Left ventricle myocardium inferior (tissue), 1 donor: ENCODE measurements at places on chromosomes 11 and 22. TPM values are rescaled to one million over a fixed set of nuclear protein-coding genes. Genes with fewer than 3 reads are reported as not detected.

DNA sequence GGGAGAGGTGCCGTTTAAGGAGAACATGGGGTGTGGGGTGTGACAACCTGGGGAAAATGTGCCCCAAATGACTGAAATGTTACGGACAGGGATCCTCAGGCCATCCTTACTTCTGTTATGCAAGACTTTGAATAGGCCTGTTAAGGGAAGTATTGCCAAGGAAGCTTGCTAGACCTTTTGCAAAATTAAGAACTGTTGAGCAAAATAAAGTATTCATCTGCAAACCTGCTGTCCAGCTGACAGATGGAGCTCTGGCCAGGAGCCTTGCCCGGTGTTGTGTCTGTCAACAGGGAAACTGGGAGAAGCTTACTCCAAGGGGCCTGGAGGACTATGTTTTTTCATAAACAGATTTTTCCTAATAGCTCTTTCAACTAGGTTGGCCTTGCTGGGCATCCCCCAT lies 48.0 kb downstream of the FAT3 start:
- H3K4me3 ChIP-seq: no peak overlapping the region
- no peaks in the 10 kb centered on the region for H3K4me1 ChIP-seq
- DNase-seq: no peak
- H3K27me3 ChIP-seq: no peaks in the 10 kb centered on the region
- H3K36me3 ChIP-seq: no peaks in the 10 kb centered on the region

- no peak for DNase-seq
- H3K27ac ChIP-seq: peak overlapping the region; percentile 69
- H3K4me3 ChIP-seq: peak overlapping the region; percentile 91
- no peaks in the 10 kb centered on the region for H3K36me3 ChIP-seq
- peaks cover 25% of the 10 kb centered on the region for H3K27me3 ChIP-seq
Observed at GRCh38 chr11:47979378-47980087, 826 bp upstream of the PTPRJ start.

- no peak overlapping the region for H3K4me3 ChIP-seq
- no peak overlapping the region for H3K27ac ChIP-seq
- no peaks in the 10 kb centered on the region for H3K27me3 ChIP-seq
- no peaks in the 10 kb centered on the region for H3K36me3 ChIP-seq
- no peak for DNase-seq
Observed at GRCh38 chr11:12280838-12281565, 96.4 kb upstream of the PARVA start.

- peaks cover 4% of the 10 kb centered on the region for H3K4me1 ChIP-seq
- no peak overlapping the region for H3K4me3 ChIP-seq
- H3K27ac ChIP-seq: peak overlapping the region; percentile 60
- H3K36me3 ChIP-seq: peaks cover 64% of the 10 kb centered on the region
Observed at GRCh38 chr11:108278546-108278945, 55.7 kb downstream of the ATM start.

DNA sequence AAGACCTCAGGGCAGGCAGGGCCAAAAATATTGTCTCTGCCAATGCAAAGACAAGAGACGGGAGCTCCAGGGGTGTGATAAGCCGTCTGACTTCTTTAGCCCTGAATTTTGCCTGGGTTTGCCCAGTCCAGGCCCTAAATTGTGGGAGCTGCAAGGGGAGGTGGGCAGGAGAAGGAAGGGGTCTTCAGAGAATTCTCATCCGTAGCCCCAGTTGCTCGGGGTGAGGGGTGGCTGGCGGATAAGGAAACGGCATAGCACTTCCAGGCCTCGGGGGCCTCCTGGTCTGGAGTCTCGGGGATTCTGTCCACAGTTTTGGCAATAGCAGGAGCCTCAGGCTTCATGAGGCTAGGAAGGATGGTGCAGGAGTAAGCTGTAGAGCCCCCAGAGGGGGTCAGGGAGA lies 7.4 kb downstream of the CD5 start:
- DNase-seq: no peak
- H3K4me3 ChIP-seq: no peak overlapping the region
- no peaks in the 10 kb centered on the region for H3K27me3 ChIP-seq
- H3K27ac ChIP-seq: no peak overlapping the region

GRCh38 chr11:36123336-36124101 lies 165.7 kb downstream of the COMMD9 start:
- H3K36me3 ChIP-seq: no peaks in the 10 kb centered on the region
- no peak overlapping the region for H3K4me3 ChIP-seq
- DNase-seq: no peak
- H3K4me1 ChIP-seq: no peaks in the 10 kb centered on the region

GRCh38 chr11:70415642-70416395 lies 17.5 kb downstream of the CTTN start:
- DNase-seq: no peak
- H3K27me3 ChIP-seq: no peaks in the 10 kb centered on the region
- peaks cover 99% of the 10 kb centered on the region for H3K36me3 ChIP-seq
- no peak overlapping the region for H3K4me3 ChIP-seq
- H3K4me1 ChIP-seq: peaks cover 14% of the 10 kb centered on the region

DNA sequence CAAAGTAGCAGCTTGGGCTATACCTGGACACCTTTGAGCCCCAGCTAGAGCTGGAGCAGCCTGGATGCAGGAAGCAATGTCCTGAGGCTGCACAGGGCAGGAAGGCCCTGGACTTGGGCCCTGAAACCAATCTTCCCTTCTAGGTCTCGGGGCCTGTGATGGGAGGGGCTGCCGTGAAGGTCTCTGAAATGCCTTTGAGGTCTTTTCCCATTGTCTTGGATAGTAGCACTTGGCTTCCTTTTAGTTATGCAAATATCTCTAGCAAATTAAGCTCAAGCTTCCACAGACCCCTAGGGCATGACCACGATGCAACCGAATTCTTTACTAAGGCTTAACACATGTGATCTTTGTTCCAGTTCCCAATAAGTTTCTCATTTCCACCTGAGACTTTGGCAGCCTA lies 40.0 kb downstream of the LINC01488 start:
- no peaks in the 10 kb centered on the region for H3K4me1 ChIP-seq
- DNase-seq: no peak

GRCh38 chr11:64303109-64304031 lies 2.0 kb upstream of the ESRRA start:
- H3K4me1 ChIP-seq: peaks cover 64% of the 10 kb centered on the region
- H3K4me3 ChIP-seq: peak overlapping the region; percentile 77
- DNase-seq: no peak
- peaks cover 25% of the 10 kb centered on the region for H3K27me3 ChIP-seq

- H3K4me3 ChIP-seq: no peak overlapping the region
- no peaks in the 10 kb centered on the region for H3K36me3 ChIP-seq
- no peaks in the 10 kb centered on the region for H3K27me3 ChIP-seq
Observed at GRCh38 chr11:128913806-128914205, 22.6 kb downstream of the KCNJ5 start.

DNA sequence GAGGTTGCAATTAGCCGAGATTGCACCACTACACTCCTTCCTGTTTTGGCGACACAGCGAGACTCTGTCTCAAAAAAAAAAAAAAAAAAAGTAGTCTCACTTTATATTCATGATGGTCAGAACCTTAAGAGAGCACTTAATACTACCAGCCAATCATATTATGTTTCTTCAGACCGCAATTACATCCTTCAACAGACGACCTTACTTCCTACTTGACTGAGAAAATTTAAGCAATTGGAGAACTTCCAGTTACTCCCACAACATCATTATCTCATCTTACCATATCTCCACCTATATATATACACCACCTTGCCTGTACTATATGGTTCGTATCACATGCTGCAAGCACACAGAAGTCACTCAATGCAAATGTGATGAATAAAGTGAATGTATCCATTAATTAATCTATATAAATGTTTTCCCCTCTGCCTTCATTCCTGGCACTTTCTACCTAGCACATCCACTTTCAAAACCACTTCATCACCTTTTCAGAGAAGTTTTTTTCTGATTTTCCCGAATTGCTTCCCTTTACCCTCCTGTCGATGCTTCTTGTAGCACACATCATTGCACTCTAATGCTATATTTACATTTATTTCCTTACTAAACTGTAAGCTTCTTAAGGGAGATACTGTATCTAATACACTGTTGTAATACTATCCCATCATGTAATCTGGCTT lies 13.8 kb downstream of the ATP5MG start:
- no peak overlapping the region for H3K4me3 ChIP-seq
- H3K27me3 ChIP-seq: no peaks in the 10 kb centered on the region

DNA sequence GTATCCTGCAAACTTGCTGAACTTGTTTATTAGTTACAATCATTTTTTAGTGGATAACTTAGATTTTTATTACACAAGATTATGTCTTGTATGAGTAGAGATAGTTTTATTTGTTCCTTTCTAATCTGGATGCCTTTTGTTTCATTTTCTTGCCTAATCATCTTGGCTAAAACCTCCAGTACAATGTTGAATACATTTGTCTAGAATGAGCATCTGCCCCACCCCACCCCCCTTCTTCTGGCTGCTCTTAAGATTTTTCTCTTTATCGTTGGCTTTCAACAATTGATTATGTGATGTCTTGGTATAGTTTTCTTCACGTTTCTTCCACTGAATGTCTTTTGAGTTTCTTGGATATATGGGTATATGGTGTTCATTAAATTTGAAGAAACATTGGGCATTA lies 37.3 kb upstream of the TUB start:
- no peak for DNase-seq
- H3K27ac ChIP-seq: no peak overlapping the region
- no peaks in the 10 kb centered on the region for H3K36me3 ChIP-seq
- no peak overlapping the region for H3K4me3 ChIP-seq
- no peaks in the 10 kb centered on the region for H3K27me3 ChIP-seq

- H3K4me1 ChIP-seq: no peaks in the 10 kb centered on the region
- no peak for DNase-seq
- H3K4me3 ChIP-seq: no peak overlapping the region
- H3K36me3 ChIP-seq: no peaks in the 10 kb centered on the region
- H3K27ac ChIP-seq: no peak overlapping the region
- H3K27me3 ChIP-seq: peaks cover 75% of the 10 kb centered on the region
Observed at GRCh38 chr11:126544108-126545056, 188.9 kb downstream of the ST3GAL4 start.

- no peaks in the 10 kb centered on the region for H3K36me3 ChIP-seq
- H3K4me3 ChIP-seq: no peak overlapping the region
- DNase-seq: no peak
- H3K27me3 ChIP-seq: peaks cover 27% of the 10 kb centered on the region
Observed at GRCh38 chr11:36249246-36249645, 40.0 kb downstream of the COMMD9 start.

GRCh38 chr11:24572376-24572775 lies 75.5 kb downstream of the LUZP2 start:
- no peak overlapping the region for H3K4me3 ChIP-seq
- no peak overlapping the region for H3K27ac ChIP-seq
- no peaks in the 10 kb centered on the region for H3K4me1 ChIP-seq
- no peak for DNase-seq

DNA sequence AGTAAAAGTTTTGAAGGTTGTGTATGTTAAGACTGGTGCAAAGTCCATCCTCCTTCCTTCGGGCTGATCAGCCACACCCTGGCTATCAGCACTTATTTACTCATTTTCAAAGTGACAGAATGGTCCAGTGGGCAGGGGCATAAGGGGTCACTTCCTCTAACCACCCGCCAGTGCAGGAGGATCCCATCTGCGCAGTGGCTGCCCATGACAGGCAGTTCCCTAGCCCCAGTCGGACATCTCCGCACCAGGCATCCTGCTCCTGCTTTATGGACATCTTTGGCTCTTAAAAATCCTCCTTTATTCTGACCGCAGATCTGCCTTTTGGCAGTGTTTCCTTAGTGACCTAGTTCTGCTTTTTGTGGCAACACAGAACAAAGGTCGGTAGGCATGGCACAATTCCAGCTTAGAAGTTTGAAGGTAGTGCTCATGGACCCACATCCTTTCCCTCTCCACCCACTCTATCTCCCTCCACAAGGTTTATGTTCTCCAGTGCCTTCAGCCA lies 55.9 kb downstream of the BMAL1 start:
- no peak overlapping the region for H3K27ac ChIP-seq
- H3K4me1 ChIP-seq: peaks cover 92% of the 10 kb centered on the region
- no peak for DNase-seq
- no peak overlapping the region for H3K4me3 ChIP-seq
- no peaks in the 10 kb centered on the region for H3K36me3 ChIP-seq
- H3K27me3 ChIP-seq: no peaks in the 10 kb centered on the region

- no peaks in the 10 kb centered on the region for H3K27me3 ChIP-seq
- DNase-seq: peak; percentile 29
- peaks cover 98% of the 10 kb centered on the region for H3K4me1 ChIP-seq
- H3K27ac ChIP-seq: peak overlapping the region; percentile 100
- H3K4me3 ChIP-seq: peak overlapping the region; percentile 11
Observed at GRCh38 chr11:62548545-62549335, 2.1 kb upstream of the AHNAK start.

- no peak overlapping the region for H3K4me3 ChIP-seq
- no peaks in the 10 kb centered on the region for H3K36me3 ChIP-seq
- H3K4me1 ChIP-seq: no peaks in the 10 kb centered on the region
- no peak for DNase-seq
- H3K27me3 ChIP-seq: peaks cover 66% of the 10 kb centered on the region
- H3K27ac ChIP-seq: no peak overlapping the region
Observed at GRCh38 chr22:44186121-44186510, 5.4 kb downstream of the PARVG start.

DNA sequence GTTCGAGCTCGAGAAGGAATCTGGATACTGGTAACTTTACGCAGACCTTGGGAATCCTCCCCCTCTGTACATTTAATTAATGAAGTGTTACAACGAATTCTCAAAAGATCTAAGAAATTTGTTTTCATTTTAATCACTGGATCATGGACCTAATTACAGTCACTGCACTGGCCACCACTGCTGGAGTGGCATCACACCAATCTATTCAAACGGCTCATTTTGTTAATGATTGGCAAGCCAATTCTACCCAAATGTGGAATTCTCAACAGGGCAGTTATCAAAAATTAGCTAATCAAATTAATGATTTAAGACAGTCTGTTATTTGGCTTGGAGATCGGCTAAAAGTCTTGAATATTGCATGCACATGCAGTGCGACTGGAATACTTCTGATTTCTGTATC lies 30.1 kb upstream of the ALDH3B2 start:
- DNase-seq: no peak
- H3K27me3 ChIP-seq: peaks cover 43% of the 10 kb centered on the region
- no peak overlapping the region for H3K4me3 ChIP-seq
- H3K4me1 ChIP-seq: no peaks in the 10 kb centered on the region

DNA sequence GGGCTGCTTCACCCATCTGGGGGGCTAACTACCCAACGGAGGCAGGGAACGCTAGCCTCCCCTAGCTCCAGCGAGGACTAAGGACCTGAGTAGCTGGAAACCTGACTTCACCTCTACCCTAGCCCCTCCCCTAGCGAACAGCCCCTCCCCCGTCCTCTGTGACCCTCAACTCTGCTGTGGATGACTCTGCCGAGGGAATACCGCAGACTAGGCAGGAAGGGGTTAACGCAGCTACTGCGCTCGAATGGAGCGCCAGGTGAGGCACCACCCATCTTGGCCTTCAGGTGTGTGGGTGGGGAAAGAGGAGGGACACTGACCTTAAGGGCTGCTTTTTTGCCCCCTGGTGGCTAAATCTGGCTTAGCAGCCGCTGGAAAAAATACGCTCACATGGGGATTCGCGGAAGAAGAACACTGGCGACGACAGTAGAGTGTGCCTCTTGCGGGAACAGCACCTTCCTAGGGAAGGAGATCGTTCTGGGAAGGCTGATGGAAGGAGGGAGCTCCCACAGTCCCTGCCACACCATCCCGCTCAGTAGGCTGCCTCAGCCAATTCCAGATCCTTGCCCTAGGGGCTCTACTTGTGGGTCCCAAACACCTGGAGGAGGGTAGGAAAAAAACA lies 4.5 kb upstream of the BCL9L start:
- H3K27ac ChIP-seq: peak overlapping the region; percentile 100
- no peaks in the 10 kb centered on the region for H3K27me3 ChIP-seq
- DNase-seq: peak; percentile 82
- H3K4me1 ChIP-seq: peaks cover 63% of the 10 kb centered on the region

The GGT5 gene
- 21.1 TPM for total RNA-seq

The TRIM48 gene
- not detected for total RNA-seq

The SCGB1C1 gene
- not detected for total RNA-seq

The SLC5A12 gene
- total RNA-seq: not detected

The OR10D3 gene
- not detected for total RNA-seq

The GLYATL2 gene
- 0.44 TPM for total RNA-seq

The SORL1 gene
- 7.1 TPM for total RNA-seq

The VPS37C gene
- 15.8 TPM for total RNA-seq

The MOGAT2 gene
- not detected for total RNA-seq

The CSNK2A3 gene
- 1.4 TPM for total RNA-seq
